CD4-positive, alpha-beta T cell treated with Interleukin-4 for 1 hour (primary cell): ENCODE measurements at places on chromosomes 12 and 14.

DNA sequence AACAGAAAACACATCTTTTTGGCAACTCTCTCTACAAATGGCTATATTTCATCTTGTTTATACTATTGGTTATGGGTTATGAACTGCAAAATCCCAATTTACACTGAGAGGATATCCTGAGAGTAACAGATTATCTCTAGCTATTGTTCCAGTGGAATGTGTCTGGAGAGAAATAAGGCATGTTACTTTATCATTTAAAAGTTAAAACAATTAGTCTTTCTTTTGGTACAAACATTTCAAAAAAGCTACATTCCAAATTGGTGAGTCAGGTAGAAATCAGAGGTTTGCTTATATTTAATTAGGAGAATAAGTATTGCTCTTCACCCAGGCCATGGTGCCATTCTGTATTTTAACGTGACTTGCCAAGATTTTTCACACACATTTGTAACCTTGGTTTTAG is 411.6 kb downstream of the CCER1 start:
- no peak for DNase-seq

DNA sequence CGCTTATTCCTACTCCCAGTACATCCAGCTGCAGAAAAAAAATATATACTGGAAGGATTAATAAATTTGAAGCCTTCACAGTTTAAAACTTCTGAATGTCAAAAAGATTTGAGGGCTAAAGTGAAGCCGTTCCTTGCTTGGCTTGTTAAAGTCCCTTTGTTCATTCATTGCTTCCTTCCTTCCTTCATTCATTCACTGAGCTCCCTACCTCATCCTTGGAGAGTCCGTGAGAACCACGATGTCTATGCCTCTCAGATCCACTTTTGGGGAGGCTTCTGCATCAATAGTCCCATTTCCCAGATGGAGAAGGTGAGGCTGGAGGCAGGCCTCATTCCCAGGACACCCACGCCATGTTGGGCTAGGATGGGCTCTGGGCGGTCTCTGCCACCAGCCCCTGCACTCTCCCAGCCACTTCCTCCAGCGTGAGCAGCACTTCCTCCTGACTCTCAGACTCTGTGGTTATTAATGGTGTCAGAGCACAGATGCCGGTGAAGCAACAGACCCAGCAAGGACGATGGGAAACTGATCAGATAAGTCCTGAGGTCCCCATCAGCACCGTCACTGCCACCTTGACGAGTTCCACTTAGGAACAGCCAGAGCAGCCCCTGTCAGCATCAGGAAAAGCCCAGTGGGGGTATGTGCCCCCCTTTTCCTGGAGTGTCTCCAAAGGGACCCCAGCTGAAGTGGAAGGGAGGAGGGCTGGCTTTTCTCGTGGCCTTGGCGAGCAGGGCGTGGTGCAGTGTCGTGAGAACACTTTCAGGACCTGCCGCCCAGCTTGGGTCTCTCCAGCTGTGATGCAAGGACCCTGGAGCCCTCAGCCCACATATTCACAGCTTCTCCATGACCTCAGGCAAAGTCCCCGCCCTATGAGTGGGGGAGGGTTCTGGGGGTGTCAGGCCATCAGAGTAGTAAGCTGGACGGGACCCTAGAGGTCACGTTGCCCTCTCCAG is 21.2 kb downstream of the ASB2 start:
- peak; percentile 74 for DNase-seq

- no peak for DNase-seq
These were observed 1.3 kb downstream of the DTX1 start for GRCh38 chr12:113057565-113058485.

DNA sequence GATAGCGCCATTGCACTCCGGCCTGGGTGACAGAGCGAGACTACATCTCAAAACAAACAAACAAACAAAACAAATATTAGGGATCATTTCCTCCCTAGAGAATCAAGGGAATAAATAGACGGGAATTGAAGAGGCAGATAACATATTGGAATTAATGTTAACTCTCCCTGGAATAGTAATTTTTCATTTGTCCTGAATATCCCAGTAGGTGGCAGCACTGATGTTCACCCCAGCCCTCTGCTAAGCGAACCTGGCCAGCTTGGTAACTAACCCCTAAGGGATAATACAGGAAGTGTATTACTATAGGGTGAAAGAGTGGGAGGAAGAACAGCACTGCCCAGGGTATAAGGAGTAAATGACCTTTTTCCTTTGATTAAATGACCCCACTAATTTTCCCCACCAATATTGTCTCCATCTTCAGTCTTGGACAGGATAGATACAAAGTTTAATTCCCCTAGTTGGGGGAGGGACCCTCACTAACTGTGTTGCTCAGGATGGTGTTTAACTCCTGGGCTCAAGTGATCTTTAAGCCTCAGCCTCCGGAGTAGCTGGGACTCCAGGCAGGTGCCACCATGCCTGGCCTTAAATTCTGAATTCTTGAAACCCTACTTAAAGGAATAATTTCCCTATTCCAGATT is 40.5 kb downstream of the SLC2A14 start:
- peak; percentile 32 for DNase-seq

GRCh38 chr12:66620688-66621087 is 58.2 kb downstream of the GRIP1 start:
- no peak for DNase-seq

DNA sequence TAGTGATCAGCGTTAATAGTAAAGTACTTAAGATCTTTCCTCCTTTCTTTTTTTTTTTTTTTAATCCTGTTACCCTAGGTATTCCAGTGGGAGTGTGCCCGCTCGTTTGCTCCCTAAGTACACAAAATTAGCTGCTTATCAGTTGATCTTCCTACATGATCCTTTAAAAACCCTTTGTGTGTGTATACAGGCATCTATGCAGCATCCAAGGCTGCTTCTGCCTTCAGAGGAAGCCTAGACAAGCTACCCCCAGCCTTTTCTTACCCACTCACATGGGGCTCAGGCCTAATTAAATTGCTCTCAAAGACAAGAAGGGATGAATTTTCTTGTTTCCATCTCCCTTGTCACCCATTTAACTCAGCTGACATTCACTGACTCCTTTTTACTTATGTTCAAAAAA is 343.4 kb upstream of the LMO3 start:
- DNase-seq = no peak

DNA sequence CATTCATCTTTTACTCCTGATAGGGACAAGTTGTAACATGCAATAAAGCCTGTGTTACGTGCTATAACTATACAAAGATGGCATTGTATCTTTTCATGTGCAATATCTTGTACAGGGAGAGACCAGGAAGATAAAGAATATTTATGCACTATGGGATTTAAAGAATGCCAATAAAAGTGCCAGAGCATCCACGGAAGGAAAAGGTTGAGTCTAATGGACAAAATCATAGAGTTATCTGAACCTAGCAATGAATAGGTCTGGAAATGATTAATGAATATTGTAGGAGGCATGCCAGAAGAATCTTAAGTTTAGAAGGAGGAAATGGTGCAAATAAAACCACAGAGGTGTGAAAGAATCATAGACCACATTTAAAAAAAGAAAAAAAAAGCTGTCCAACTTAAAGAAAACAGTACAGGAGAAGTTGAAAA is 263.9 kb downstream of the KCNC2 start:
- DNase-seq = peak; percentile 26

DNA sequence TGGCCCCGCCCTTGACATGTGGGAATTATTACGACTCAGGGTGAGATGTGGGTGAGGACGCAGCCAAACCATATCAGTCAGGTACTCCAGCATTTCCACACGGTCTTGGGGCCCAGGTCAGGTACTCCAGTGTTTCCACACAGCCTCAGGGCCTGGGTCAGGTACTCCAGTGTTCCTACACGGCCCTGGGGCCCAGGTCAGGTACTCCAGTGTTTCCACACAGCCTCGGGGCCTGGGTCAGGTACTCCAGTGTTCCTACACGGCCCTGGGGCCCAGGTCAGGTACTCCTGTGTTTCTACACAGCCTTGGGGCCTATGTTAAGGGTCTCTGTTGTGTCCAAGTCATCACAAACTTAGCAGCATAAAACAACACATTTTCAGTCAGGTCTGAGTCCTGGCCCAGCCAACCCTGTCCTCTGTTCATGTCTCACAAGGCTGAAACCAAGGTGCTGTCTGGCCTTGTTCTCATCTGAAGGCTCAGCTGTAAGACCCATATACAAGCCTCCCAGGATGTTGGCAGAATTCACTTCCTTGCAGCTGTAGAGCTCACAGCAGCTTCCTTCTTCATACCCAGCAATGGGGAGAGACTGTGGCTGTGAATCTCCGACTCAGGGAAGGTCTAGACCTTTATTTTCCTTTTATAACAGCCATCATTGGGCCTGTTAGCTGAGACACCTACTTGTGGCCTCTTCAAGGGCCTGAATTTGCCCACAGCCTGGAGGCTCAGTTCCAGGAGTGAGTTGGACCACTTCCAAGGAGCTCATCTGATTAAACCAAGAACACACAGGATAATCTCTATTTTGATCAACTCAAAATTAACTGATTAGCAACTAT is 107.6 kb upstream of the SFSWAP start:
- no peak for DNase-seq

GRCh38 chr14:49957089-49957852 is 64.4 kb downstream of the ARF6 start:
- DNase-seq = no peak

GRCh38 chr14:89386212-89386886 is 30.7 kb downstream of the FOXN3 start:
- DNase-seq = no peak

DNA sequence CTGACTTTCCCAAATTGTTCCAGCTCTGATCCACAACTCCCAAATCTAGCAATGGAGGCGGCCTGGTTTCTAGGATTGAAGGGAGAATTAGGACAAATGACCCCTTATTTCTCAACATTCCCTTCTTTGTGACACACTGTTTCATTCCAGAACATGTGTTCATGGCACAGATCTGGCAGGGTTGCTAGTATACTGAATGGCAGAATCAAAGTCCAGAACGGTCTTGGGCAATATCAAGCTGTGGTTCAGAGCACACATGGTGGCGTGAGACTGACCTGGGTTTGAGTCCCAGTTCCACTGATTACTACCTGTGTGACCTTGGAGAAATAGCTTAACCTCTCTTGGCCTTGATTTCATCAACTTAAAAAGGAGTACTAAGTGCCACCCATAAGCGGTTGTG is 152.5 kb downstream of the SAMD4A start:
- no peak for DNase-seq
